NCI-H2081 (cell line): ENCODE measurements at places on chromosomes 12 and 14.

- DNase-seq: no peak
These were observed 27.6 kb downstream of the PLXNC1 start for GRCh38 chr12:94175763-94176668.

DNA sequence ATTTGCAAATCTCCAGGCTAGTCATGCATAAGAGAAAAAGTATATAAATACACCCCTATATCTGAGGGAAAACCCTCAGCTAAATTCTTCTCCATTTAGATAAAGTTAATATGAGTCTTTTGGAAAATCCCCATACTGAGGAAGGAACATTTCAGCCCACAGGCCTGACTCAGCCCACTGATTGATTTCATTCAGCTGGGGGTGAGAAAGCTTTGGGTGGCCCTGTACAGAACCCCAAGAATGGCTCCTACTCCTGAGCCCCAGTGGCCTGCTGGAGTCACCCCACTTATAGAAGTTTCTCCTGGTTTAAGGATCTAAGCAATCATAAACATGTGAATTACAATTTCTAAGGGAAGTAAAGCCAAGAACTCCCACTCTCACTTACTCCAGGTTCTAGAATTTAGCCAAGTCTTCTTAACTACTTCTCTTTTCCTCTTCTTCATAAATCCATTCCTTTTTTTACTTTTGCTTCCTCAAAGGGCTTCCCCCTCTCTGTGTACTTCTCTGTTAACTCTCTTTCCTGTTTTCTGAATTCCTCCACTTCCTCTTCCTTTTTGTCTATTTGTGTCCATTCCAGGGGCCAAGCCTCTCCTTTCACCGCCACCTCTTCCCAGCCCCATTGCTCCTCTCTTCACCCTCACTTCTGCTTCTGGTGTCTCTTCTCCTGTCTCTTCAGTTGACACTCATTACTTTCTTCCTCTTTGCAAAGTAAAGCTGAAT, 21.0 kb downstream of the RTN1 start:
- no peak for DNase-seq

DNA sequence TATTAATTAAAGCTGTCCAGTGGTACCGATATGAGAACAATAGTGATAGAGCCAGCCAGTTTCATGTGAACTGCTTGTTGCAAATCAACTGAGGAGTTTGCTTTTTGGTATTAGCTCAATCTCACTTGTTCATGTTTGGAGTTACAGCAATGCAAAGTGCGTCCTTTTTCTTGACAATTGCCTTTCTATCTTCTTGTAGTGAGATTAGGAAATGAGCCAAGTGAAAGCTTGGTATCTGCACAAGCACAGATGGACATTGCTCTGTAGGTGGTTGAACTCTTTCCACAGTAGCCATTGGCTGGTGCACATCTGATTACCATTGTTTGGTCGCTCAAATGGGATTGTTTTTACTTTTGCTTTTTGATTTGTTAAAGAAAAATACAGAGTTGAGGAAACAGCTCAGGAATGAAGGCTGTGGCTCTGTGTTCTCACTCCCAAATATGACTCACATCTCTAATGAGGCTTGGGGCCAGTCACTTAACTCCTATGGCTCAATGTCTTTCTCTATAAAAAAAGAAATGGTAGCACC, 241.4 kb downstream of the BMP4 start:
- no peak for DNase-seq

- no peak for DNase-seq
These were observed 35.3 kb downstream of the P2RX7 start for GRCh38 chr12:121167951-121168350.

GRCh38 chr12:59742841-59743240, 147.0 kb downstream of the SLC16A7 start:
- DNase-seq: no peak

DNA sequence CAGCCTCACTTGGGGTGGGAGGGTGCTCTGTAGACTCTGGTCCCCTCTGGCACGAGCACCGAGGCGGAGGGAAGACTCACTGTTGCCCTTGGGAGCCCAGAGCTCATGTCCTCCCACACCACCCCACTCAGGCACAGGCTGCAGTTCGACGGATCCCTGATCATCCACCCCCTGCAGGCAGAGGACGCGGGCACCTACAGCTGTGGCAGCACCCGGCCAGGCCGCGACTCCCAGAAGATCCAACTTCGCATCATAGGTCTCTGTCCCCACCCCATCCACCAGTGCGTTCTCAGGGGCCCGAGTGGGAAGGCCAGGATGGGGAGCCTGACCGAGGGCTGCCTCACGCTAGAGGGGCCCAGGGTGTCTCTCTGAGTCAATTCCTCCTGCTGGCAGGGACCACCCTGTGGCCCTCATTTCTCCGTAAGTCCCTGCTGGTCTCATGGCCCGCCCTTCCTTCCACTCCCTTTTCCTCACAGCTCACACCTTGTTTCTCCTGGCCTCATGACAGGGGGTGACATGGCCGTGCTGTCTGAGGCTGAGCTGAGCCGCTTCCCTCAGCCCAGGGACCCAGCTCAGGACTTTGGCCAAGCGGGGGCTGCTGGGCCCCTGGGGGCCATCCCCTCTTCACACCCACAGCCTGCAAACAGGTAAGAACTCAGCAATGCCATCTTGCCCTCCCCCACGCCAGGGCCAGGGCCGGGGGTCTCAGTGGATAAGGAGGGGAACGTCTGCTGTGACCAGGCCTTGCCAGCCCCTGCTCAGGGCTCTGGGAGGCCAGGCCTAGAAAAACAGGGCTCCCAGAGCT, 27.0 kb downstream of the PAPLN start:
- no peak for DNase-seq

- no peak for DNase-seq
These were observed 106.4 kb downstream of the VRK1 start for GRCh38 chr14:96903444-96904023.

DNA sequence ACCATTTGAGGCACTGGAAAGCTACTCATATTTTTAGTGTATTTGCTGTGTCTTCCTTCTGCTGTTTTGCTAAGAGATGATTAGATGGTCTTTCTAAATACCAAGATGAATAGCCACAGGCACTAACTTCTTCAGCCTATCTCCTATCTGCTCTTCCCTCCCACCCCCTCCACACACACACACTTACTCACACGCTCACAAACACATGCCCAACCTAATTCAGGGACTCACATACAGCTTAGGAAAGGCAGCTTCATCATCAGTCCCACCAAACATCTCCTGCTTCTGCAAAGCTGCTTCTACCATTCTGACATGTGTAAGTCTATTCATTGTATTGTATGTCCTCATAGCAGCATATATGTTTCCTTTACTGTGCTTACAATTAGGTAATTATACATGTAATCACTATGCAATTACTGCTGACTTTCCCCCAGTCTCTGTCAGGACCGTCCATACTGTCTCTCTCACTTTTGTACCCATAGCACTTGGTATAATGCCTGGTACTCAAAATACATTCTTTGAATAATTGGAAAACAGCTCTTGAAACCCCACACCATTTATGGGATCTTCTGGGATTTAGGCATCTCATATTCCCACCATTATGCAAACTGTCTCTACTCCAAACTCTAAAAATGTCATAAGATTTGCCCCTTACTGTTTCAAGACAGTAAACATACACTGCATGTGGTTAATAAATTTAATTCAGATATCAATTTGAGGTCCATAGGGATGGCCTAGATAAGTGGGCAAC, 83.3 kb upstream of the HIF1A start:
- no peak for DNase-seq

DNA sequence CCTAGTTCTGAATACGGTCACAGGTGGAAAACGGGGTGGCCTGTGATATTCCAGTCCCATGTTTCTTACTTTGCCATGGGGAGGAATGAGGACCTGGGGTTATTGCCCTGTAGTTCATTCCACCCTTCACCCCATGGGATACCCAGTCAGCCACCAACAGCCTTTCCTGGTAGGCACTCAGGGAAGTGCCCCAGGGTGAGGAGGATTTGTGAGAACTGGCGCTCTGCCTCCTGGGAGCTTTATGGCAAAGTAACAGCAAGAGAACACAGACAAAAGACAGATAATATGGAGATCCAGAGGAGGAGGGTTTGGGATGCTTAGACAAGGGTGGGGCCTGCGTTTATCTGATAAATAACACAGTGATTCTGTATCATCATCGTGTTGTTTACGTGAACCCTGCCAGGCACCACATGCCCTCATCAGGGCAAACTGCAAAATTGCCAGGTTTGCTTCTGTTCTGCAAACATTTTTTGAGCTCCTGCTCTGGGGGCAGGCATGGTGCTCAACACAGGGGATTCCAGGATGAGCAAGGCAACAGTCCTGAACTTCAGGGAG, 223.5 kb downstream of the SLC41A2 start:
- peak; percentile 4 for DNase-seq

GRCh38 chr14:96502621-96503305, 581 bp downstream of the PAPOLA start:
- DNase-seq: peak; percentile 51

- no peak for DNase-seq
These were observed 18.7 kb downstream of the ITGA7 start for GRCh38 chr12:55688716-55689655.

DNA sequence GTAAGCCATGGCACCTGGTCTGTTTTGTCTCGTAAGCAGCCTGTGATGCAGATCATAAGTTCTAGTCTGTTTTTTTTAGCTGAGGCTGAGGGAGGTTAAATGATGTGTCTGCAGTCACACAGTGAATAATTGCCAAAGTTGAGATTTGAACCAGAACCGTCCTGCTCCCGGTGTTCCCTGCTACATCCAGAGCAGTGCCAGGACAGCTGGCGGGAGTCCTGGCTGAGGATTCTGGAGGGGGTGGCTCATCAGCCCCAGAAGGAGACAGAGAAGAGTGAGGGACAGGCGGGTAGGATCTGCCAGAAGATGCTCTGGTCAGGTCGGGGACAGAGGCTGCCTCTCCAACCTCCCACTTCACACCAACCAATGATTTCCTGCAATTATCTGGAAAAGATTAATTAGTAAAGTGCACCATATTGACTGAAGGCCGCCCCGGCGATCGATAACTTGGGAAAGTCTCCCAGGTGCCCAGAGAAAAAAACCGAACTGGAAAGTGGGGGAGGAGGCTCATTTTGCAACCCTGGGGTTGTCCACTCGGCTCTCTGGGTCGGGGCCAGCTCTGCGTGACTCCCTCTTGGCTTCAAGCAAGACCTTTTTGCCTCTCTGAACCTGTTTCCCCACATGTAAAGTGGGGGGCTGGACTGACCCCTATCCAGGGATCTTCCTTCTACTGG, 42.1 kb downstream of the MVK start:
- no peak for DNase-seq

DNA sequence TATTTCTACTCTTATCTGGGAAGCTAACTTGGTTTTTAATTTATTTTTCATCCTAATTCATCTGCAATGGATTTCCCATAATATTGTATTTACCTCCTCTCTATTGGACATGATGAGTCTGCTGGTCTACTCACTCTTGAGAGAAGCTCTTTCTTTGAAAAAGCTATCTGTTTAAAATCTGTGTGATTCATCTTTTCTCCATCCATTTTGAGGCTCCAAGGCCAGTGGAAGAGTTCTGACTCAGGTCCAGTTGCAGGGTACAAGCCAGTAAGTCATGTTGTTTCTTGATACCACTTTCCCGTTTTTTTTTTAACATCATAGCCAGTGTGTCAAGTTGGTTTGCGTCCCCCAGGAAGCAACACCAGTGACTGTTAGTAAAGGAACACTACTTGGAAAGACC, 160.3 kb upstream of the BMP4 start:
- no peak for DNase-seq

DNA sequence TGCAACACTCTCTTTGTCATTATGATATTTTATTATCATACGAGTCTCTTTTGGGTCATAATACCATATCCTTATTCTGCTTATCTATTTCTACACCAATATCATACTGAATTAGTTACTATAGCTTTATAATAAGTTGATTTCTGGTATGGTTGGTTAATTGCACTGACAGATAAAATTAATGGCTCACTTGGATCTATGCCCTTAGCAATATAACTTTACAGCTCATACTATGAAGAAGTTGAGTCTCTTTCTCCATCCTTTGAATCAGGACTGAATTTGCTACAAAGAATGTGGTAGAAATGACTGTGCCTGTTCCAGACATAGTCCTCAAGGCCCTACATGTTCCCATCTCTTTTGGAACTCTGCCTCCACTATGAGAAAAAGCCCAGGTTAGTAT, 139.7 kb upstream of the DYRK2 start:
- no peak for DNase-seq

GRCh38 chr14:86124328-86124727, 594.4 kb downstream of the FLRT2 start:
- no peak for DNase-seq

DNA sequence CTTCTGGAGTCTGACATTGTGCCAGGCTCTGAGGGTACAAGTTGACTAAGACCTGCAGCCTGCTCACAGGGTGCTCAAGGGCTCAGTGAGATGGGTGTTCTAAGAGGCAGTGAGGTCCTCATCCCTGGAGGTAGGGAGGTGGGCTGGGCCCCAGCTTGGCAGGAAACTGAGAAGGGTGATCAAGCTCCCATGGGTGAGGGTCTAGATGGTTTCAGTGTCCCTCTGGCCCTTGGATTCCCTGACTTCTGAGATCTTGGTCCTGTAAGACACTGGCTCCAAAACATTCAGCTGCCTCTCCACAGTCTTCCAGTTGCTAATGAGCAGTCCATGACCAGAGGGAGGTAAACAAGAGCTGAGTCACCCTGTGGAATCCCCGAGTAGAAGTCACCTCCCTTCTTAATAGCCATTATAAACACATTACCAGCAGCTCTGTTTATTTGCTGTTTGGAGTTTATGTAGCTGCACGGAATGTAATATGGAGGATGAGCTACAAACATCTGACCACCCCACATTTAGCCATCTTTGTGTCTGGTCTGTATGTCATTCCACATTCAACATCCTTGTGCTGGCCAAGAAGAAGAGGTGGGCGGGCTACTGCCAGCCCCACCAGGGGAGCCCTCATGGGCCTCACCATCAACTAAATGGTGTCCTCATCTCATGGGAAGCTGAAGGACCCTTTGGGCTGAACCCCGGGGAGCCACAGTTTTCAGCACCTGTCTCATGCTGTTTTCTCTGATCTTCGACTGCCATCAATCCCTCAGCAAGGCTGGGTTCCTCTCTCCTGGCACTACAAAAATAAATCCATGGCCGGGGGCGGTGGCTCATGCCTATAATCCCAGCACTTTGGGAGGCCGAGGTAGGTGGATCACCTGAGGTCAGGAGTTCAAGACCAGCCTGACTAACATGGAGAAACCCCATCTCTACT, 37.2 kb upstream of the BDKRB2 start:
- no peak for DNase-seq

GRCh38 chr12:104056419-104056972, 6.5 kb upstream of the GLT8D2 start:
- no peak for DNase-seq

- no peak for DNase-seq
These were observed 272.1 kb downstream of the CEP128 start for GRCh38 chr14:80669426-80669825.

- no peak for DNase-seq
These were observed 33.6 kb downstream of the PRORP start for GRCh38 chr14:35155962-35156361.

DNA sequence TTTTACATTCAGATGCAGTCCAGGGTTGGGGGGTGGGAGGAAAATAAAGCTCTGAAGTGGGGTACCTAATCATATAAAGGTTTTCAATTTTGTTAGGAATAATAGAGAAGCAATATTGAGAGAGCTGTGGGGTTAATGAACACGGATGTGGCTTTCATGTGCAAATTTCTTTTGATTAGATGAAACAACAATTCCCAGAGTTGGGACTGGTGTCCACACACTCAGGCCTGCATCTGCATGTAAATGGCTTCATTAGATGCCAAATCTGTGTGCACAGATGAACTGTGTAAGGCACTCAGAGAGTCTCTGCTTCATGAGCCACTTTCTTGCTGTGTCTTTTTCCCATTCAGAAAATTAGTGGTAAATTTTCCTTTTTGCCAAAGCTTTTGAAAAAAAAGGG, 377.1 kb upstream of the NOVA1 start:
- no peak for DNase-seq
